M059J (cell line): ENCODE measurements at places on chromosomes 11 and 22.
A peak's percentile ranks its signal among the peaks of the same experiment; 100 is the strongest.

GRCh38 chr22:27919942-27920755 lies 1.1 kb upstream of the PITPNB start:
- peak; percentile 72 for DNase-seq

DNA sequence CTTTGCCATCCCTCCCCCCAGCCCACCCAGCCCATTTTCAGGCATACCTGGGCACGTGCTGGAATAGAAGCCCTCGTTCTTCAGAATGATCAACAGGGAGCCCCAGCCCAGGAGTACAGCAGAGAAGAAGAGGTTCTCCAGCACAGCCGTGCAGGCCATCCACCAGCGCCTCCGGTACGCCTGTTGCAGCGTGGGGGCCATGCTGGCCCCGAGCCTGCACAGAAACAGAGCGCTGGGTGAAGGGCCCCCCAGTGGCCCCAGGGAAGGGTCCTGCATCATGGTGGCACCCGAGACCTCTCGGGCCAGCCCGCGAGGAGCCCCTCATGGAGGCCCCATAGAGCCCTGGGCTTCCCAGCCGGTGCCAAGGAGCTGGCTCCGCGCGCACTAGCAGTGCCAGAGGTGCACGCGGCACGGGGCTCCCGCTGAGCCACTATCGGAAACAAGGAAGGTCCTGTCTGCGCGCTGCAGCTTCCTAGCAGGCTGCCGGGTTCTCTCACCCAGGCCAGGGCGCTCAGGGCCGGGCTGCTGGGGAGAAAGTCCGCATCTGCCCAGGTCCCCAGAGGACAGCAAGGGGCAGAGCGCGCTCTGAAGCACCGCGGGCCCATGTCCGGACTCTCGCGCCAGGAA lies 1.5 kb downstream of the SLC43A1 start:
- peak; percentile 55 for DNase-seq

DNA sequence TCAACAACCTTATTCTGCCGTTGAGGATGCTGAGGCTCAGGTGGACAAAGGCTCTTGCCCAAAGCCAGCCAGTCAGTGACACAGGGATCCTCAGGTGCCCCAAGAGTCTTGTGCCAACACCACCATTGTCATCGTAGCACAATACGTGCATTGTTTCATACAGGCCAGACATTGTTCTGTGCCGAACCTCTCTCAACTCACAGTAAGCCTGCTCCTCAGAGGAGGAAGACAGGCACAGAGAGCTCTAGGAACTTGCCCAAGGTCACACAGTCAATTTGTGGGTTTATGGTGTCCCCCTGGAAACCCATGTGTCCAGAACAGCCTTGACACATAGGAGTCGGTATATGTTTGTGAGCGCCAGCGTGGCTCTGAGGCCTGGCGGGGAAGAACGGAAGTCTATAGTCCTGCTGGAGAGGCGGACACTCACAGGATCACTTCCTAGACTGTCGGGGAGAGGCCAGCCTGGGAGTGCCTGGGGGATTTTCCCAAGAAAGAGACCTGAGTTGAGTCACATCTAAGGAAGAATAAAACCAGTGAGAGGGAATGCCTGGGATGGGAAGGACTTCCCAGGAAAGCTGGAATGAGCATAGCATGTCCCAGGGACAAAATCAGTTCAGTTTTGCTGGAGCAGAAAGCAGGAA lies 20.2 kb downstream of the LIF start:
- peak; percentile 77 for DNase-seq

DNA sequence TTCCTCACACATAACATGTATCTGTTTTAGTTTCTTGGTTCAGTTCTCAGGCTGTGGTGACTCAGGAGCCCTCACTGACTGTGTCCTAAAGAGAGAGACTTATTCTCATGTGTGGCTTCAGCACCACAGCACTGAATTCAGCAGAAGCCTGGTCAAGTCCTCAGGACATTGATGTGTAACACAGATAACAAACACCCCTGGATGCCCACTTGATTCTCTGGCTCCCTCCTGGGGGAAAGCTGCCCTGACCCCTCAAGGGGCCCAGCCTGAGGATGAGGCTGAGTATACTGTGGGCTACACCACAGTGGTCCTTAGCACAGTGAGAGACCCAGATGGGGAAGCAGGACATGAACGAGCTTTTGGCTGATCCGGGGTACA lies 87.2 kb upstream of the VPREB1 start:
- peak; percentile 1 for DNase-seq

- no peak for DNase-seq
Measured at GRCh38 chr11:47028195-47029093, 91.9 kb downstream of the CSTPP1 start.

- peak; percentile 34 for DNase-seq
Measured at GRCh38 chr22:27625769-27626674, 175.5 kb downstream of the MN1 start.

GRCh38 chr11:92662601-92663360 lies 306.7 kb upstream of the MTNR1B start:
- no peak for DNase-seq

- no peak for DNase-seq
Measured at GRCh38 chr11:94457118-94458029, 36.3 kb downstream of the MRE11 start.

- DNase-seq = no peak
Measured at GRCh38 chr22:19285831-19286230, 5.7 kb downstream of the CLTCL1 start.

- DNase-seq = peak; percentile 46
Measured at GRCh38 chr22:21009638-21010425, 5.1 kb upstream of the P2RX6 start.

- DNase-seq = no peak
Measured at GRCh38 chr11:2382129-2382517, 5.0 kb downstream of the CD81 start.

- DNase-seq = peak; percentile 95
Measured at GRCh38 chr11:35363854-35364780, 55.2 kb downstream of the SLC1A2 start.

DNA sequence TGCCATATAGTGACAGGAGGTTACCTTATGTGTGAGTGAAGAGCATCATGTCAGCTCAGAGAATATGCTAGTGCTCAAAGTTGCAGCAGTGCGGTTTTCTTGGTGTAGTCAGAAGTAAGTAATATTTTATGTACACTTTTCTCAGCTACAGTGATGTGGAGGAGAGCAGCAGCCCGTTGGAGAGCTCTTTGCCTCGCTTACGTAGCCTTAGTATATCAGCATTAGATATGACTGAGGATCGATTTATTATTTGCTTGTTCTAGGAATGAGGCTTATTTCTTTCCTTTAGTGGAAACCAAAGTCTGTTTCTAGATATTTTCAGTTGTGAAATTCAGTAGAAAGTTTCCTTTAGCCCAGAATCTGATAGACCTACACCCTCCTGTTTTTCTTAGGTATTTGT lies 63.6 kb downstream of the PPP2R1B start:
- DNase-seq = no peak

DNA sequence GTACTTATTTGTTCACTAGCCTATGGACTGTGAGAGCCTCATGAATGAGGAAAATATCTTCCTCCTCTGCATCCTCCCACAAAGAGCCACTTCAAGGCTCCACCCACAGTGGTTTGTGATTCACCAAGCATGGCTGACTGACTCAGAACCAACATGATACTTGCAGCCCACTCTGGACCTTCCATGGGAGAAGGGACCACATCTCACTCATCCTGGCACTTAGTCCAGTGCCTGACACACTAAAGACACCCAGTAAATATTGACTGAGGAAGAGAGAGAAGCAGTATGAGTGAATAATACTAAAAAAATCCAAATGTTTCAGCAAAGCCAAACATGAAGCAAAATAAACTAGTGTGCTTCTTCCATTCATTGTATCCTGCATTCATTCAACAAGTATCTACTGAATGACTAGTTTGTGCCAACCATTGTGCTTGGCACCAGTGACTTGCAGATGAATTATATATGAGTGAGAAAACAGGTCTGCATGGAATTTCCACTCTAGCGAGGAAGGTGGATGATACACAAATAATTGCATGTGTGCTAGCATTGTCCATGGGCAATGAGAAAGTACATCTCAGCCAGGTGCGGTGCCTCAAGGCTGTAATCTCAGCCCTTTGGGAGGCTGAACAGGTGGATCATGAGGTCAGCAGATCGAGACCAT lies 54.9 kb upstream of the BLID start:
- DNase-seq = peak; percentile 95

- DNase-seq = no peak
Measured at GRCh38 chr11:114857281-114857680, 179.0 kb downstream of the NXPE2 start.

- DNase-seq = no peak
Measured at GRCh38 chr11:20541503-20541902, 57.9 kb upstream of the SLC6A5 start.
